Muscle of leg (tissue), 16 donors: ENCODE measurements at places on chromosomes 11 and 22. TPM values are rescaled to one million over a fixed set of nuclear protein-coding genes. Genes with fewer than 3 reads are reported as not detected.
A peak's percentile ranks its signal among the peaks of the same experiment; 100 is the strongest.

DNA sequence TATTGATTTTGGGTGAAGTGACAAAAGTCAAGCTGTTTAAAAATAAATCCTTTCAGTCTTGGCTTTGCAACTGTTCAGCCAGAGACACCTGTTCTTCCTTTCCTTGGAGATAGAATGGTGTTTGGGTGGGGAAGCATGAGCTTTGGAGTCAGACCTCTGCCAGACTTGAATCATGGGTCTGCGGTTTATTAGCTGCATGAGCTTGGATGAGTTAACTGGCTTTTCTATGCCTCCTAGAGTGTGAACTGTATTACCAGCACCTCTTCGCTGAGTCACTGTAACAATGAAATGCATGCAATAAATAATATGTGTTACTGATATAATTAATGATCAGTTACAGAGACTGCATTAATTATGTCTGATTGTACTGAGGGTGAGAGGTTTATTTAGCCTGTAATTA, 13.5 kb upstream of the MYEOV start:
- no peaks in the 10 kb centered on the region for H3K36me3 ChIP-seq
- DNase-seq: no peak
- peaks cover 5% of the 10 kb centered on the region for H3K27me3 ChIP-seq
- H3K4me1 ChIP-seq: peaks cover 9% of the 10 kb centered on the region
- no peak overlapping the region for H3K27ac ChIP-seq

GRCh38 chr11:10970926-10971325, 113.1 kb upstream of the ZBED5 start:
- H3K27me3 ChIP-seq: no peaks in the 10 kb centered on the region
- H3K4me1 ChIP-seq: no peaks in the 10 kb centered on the region
- H3K4me3 ChIP-seq: no peak overlapping the region
- peak; percentile 60 for DNase-seq
- no peaks in the 10 kb centered on the region for H3K36me3 ChIP-seq
- H3K27ac ChIP-seq: no peak overlapping the region

- H3K4me3 ChIP-seq: no peak overlapping the region
- DNase-seq: no peak
- H3K27ac ChIP-seq: no peak overlapping the region
- no peaks in the 10 kb centered on the region for H3K27me3 ChIP-seq
These were observed 39.7 kb downstream of the ADAMTS15 start for GRCh38 chr11:130487924-130488815.

DNA sequence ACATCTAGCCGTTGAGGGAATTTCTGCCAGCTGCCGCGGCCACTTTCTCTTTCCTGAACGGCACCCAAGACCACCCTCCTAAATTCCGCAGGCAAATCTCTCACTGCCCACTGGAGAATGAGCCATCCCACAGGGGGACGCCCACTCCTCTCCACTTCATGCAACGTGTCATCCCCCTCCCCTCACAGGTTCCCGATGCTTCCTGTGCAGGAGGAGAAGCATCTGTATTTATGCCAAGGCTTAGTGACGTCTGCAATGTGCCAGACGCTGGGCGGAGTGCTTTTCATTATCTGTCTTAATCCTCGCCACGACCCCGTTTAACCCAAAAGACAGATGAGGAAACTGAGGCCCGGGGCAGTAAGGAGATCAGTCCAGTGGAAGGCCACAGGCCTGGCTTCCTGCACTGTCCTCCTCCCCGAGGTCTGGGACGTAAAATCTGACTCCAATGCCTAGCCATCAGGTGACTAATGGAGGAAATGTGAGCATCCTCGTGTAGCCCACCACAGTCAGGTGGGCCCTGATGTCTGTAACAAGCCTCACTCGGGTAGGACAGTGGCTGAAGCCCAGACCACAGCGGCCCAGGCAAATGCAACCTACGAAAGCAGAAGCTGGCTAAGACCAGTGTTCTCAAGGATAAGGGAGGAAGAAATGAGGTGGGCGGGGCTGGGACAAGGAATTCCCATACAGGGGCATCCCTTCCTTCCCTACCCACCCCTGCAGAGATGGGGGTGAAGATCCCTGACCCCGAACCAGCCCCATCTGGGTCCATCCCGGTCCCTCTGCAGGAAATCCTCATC, 23.1 kb downstream of the MN1 start:
- peaks cover 5% of the 10 kb centered on the region for H3K36me3 ChIP-seq
- H3K27me3 ChIP-seq: no peaks in the 10 kb centered on the region
- peaks cover 30% of the 10 kb centered on the region for H3K4me1 ChIP-seq
- DNase-seq: no peak
- no peak overlapping the region for H3K4me3 ChIP-seq
- H3K27ac ChIP-seq: no peak overlapping the region

DNA sequence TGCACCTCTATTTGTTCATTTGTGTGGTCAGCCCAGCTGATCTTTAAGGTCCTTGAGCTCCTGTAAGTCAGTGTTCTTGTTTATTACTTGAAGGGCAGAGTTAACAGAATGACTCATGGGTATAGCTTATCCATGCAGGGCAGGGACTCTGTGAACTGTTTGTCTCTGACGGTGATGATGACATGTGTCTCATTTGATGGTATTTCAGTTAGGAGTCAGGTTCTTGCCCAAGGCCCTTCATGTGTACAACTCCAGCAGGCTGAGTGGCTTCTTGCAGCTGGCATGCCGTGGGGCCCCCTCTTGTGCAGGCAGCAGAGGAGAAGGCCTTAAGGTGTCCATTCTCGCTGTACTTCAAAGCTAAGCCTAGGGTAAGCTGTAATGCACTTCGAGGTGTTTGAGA, 165.1 kb downstream of the DBX1 start:
- H3K36me3 ChIP-seq: no peaks in the 10 kb centered on the region
- H3K4me1 ChIP-seq: no peaks in the 10 kb centered on the region
- H3K27me3 ChIP-seq: no peaks in the 10 kb centered on the region
- no peak overlapping the region for H3K27ac ChIP-seq

DNA sequence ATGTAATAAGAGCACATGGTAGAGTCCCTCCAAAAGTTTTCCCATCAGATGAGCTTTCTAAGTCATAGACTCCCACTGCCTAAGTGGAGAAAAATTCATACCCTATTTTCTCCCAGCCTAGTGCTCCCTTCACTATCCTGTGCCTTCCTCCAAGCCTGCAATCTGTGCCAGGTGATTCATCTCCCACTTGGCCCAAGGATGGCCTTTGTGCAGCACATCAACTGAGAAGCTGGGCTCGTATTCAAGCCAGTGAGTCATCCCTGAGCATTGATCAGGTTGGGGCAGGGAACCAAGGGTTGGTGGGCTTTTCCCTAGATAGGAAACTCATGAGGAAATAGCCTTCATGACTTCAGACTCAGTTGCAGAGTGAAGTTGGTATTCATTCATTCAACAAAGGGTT, 64.6 kb downstream of the PANX1 start:
- no peaks in the 10 kb centered on the region for H3K36me3 ChIP-seq
- DNase-seq: no peak
- H3K27ac ChIP-seq: no peak overlapping the region
- H3K27me3 ChIP-seq: no peaks in the 10 kb centered on the region

TRIM48 gene
- not detected for total RNA-seq

OR8B4 gene
- not detected for total RNA-seq

BCO2 gene
- 8.3 TPM for total RNA-seq

NECTIN1 gene
- 7.9 TPM for total RNA-seq
